ENCODE measurements at places on chromosomes 5 and 9.

- no peak for DNase-seq
Measured at GRCh38 chr5:17813214-17813613, 179.0 kb downstream of the TAF11L14 start.

- no peak for DNase-seq
Measured at GRCh38 chr9:129710169-129710453, 42.7 kb downstream of the PTGES start.

GRCh38 chr5:177456976-177457851, 10.6 kb downstream of the PRR7 start:
- DNase-seq = peak; percentile 56

DNA sequence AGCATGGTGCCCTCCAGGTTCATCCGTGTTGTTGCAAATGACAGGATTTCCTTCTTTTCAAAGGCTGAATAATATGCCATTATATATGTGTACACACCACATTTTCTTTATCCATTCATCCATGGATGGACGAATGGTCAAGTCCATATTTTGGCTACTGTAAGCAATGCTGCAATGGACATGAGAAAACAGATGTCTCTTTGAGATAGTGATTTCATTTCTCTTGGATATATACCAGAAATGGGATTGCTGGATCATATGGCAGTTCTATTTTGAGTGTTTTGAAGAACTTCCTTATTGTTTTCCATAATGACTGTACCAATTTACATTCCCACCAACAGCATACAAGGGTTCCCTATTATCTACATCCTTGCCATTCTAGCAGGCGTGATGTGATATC, 67.9 kb downstream of the TEK start:
- no peak for DNase-seq

GRCh38 chr5:127865273-127865672, 162.1 kb downstream of the CCDC192 start:
- no peak for DNase-seq

GRCh38 chr5:135976216-135976615, 21.4 kb upstream of the LECT2 start:
- DNase-seq = no peak

GRCh38 chr9:6605202-6605601, 40.3 kb downstream of the GLDC start:
- DNase-seq = no peak

GRCh38 chr5:171442287-171443042, 23.0 kb downstream of the FGF18 start:
- no peak for DNase-seq

DNA sequence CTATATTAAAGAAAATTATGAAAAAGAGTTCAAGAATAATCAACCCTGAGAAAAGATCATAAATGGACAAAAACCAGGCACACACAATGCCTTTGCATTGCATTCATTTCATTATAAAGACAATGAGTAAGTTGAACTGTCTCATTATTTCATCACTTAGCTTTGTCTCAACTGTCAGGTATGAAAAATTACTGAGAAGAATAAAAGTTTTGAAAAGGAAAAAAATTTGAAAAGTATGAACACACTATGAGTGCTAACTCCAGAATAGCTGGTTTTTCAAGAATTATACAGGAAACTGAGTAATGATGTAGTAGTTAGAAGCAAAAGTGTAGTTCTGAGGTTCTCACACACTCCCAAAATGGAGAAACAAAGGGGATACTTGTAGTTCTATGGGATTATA, 16.3 kb upstream of the ANXA1 start:
- DNase-seq = no peak

GRCh38 chr5:111748304-111748763, 8.7 kb downstream of the NREP start:
- no peak for DNase-seq

DNA sequence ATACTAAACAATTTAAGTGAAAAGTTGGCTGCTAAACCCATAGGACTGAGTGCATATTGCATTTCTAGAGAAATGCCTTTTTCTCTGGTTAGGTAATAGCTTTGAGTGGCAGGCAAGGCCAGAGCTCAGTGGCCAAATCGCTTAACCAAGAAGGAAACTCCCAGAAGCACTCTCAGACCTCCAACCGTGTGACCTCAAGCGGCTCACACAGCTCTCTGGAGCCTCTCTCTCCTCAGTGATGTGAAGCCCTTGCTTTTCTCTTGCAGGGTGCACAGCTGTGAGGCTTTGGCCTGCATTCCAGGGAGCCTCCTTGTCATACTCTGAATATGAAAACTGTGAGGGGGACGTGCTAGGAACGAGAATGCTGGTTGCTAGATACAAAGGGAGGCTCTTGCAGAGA, 106.7 kb downstream of the INSYN2B start:
- DNase-seq = no peak

GRCh38 chr5:149475777-149476176, 75.5 kb downstream of the CSNK1A1 start:
- DNase-seq = no peak

DNA sequence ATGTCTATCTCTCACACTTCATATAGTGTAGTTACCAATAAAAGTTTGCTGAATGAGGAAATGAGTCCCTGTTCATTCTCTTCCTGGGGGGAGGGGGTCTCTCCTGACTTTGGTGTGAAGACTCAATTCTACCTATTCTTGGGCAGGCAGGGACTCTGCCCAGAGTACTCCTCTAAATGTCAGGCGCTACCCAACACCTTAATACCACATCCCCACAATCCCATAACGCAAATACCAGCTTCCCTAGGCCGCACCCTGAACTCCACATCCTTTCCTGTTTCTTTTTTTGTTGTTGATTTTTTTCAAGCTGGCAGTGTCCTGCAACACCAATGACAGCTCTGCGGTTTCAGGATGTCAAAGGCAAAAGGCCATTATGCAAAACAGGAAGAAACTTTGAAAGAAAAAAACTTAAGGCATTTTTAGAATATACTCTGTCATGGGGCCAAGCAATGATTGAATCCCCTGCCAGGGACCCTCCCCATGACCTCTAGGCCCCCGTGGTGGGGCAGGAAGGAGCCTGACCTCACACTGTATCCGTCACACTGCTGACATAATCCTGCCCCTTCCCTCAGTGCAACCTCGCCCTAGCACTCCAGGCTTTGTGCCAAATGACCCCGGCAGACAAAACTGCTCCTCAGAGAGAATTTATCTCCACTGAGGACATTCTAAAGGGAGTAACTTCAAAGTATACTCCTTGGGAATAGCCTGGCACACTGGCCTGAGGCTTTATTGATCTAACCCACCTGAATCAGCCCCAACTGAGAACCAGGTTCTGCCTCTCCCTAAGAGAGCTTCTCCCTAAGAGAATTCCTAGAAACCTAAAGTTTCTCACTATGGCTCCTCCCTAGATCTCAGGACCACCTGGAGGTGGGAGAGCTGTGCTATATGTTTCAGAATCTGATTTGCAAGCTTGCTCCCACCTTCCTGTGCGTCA, 8.0 kb downstream of the B4GALT1 start:
- DNase-seq = no peak

GRCh38 chr5:74516211-74516636, 124.3 kb downstream of the ENC1 start:
- no peak for DNase-seq

- DNase-seq = peak; percentile 6
Measured at GRCh38 chr5:94815313-94816039, 197.0 kb downstream of the SLF1 start.

GRCh38 chr5:80059354-80059980, 24.3 kb downstream of the THBS4 start:
- DNase-seq = no peak

DNA sequence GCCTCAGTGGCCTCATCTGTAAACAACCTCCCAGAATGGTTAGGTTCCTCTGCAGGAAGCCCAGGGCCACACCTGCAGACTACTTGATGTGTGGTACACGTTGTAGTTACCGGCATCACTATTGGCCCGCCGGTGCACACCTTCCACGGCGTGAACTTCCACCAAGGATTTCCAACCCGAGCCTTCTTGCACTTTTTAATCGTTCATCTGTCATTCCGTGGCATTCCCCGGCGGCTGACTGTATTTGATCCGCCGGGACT, 5.3 kb upstream of the TRIM41 start:
- no peak for DNase-seq

- no peak for DNase-seq
Measured at GRCh38 chr9:105114318-105114717, 130.1 kb upstream of the SLC44A1 start.

GRCh38 chr5:151954255-151954654, 29.6 kb upstream of the GLRA1 start:
- DNase-seq = no peak

DNA sequence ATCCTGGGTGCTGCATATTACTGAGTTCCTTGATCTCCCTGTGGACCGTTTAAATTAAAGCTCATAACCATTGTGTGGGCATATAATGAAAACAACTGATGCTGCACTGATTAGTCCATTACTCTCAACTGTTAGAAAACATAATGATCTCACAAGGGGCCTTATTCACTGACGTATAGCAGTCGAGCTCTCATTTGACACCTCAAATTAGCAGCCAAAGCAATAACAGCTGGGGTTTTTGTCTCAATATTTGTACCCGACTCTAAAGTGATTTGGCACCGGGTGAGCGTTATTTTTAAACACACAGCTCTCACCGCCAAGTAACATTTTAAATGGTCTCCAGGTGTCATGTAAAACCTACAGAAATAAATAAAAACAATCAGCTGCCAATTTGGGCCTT, 252.2 kb upstream of the PANK3 start:
- DNase-seq = no peak

GRCh38 chr9:91004992-91005391, 203.4 kb downstream of the SYK start:
- no peak for DNase-seq

GRCh38 chr5:143679777-143680176, 132.2 kb upstream of the HMHB1 start:
- no peak for DNase-seq

GRCh38 chr5:14445013-14445412, 136.6 kb upstream of the OTULINL start:
- no peak for DNase-seq

DNA sequence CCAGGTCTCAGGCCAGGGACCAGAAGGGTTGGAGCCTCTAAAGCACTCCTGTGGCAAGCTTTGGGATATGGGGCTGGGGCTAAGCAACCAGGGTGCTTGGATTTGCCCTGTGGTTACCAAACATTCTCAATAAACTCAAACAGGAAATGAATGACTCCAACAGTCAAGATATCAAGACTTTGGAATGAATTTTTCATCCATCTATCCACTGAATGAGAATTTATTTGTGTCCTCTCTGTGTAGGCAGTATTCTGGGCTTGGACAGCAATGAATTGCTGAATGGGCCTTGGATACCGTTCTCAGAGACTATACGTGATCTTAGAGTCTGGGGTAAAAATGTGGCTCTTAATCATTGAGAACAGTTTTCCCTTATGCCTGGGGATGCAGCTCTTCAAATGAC, 212.5 kb downstream of the DAB2IP start:
- DNase-seq = no peak

DNA sequence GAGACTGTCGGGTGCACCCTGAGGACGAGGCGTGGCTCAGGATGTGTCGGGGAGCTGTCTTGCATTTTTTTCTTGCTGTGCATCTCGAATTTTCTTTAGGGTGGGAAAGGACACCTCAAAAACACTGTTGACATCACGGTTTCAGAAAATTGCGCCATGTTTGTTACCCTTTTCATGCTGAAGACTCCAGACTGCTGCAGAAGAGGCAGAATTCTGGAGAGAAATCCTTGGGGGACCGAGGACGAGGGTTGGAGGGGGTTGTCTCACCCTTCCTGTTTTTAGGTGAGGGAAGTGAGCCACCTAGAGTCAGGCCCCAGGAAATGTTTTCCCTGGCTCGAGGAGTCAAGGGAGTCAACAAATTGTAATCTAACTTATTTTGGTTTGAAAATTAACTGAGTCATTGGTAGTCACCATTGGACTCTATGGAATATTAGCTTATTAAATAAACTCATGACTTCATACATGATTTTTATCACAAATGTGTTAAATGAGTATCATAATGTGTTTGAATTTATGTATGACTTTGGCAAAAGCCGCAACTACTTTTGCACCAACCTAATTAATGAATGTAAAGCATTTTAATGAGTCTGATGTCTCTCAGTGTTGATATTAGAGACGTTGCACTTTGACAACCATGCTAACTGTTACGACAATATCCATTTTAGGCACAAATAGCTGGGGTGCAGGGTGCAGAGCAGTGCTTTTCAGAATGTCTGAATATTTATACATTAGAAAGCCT, 724 bp upstream of the LYSMD3 start:
- peak; percentile 34 for DNase-seq

GRCh38 chr5:108382784-108383330, 959 bp upstream of the FBXL17 start:
- DNase-seq = no peak

DNA sequence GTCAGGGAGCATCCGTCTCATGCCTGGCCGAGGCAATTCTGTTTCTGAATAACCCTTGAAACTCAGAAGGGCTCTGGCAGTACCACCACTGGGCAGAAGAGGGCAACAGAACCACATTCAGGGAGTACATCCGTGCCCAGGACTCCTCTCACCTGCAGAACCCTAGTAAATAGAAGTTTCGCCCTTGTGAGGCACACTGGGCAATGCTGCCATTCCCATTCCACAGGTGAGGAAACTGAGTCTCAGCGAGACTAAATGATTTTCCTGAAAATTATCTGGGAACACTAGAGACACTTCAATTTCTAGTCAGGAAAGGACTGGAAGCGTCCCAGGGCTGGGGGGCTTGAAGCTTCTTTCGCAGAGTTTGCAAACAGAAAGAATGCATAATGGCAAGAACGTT, 74.7 kb downstream of the FGF1 start:
- peak; percentile 48 for DNase-seq

GRCh38 chr9:132042324-132042723, 37.3 kb downstream of the MED27 start:
- no peak for DNase-seq

GRCh38 chr5:96087939-96088338, 126.3 kb upstream of the ELL2 start:
- no peak for DNase-seq

Data from NCI-H1092 (cell line).